ENCODE measurements at places on chromosomes 6 and 20.

DNA sequence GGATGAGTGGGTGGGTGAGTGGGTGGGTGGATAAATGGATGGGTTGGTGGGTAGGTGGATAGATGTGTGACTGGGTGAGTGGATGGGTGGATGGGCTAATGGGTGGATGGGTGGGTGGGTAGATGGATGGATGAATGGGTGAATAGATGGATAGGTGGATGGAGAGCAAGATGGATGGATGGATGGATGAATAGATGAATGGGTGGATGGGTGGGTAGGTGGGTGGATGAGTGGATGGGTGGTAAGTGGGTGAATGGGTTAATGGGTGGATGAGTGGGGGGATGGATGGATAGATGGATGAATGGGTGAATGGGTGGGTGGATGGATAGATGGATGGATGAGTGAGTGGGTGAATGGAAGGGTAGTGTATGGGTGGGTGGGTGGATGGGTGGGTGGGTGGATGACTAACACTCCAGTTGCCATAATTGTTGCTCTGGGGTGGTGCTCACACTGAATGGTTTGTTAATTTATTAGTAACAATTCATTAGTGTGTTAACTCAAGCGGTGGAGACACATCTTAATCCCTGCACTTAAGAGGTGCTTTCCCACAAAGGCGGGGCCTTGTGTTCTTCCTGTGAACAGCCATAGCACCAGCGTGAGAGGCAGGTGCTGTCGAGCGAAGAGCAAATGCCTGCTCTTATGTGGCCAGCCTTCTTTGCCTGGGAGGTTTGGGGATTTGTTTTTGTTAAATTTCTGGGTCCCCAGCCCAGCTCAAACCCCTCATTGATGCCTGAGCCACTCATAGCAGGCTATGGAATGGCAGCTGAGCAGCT is 4.9 kb upstream of the APCDD1L start:
- no peak for DNase-seq

- no peak for DNase-seq
Measured at GRCh38 chr20:22241609-22242008, 342.8 kb downstream of the FOXA2 start.

- no peak for DNase-seq
Measured at GRCh38 chr20:47231382-47232039, 125.0 kb downstream of the ZMYND8 start.

DNA sequence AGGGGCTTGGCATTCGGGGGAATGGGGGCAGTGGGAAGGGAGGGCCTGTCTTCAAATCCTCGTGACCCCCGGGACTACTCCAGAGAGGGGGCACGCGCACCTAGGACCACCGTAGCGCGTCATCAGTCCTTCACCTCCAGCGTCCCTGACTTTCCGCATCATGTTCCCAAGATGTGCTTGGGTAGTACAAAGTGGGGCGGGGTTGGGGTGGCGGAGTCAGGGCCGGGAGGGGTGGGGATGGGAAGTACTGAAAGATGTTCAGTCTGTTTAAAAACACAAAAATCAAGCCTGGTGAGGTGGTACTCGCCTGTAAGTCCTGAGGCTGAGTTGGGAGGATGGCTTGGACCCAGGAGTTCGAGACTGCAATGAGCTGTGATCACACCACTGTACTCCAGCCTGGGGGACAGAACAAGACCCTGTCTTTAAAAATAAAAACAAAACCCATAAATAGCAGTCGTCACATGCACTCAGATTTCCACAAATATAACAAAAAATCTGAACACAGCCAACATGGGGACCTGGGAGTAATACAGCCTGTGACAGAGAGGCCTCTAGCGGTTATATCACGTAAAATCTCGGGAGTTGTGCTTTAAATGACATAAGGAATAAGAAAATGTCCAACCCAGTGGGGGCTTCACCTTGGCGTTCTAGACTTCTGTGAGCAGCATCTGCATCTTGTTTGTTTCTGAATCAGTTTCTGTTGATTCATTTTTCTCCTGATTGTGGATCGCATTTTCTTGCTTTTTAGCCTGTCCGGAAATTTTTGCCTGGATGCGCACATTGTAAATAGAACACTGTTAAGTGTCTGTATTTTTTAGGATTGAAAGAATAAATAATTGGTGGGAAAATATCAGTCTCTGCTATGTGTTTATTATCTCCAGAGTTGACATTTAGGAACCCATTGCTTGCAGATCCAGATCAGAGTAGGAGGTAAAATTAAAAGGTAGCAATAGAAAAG is 698 bp upstream of the LRP11 start:
- no peak for DNase-seq

- peak; percentile 49 for DNase-seq
Measured at GRCh38 chr6:157864185-157864761, 41.2 kb downstream of the SNX9 start.

DNA sequence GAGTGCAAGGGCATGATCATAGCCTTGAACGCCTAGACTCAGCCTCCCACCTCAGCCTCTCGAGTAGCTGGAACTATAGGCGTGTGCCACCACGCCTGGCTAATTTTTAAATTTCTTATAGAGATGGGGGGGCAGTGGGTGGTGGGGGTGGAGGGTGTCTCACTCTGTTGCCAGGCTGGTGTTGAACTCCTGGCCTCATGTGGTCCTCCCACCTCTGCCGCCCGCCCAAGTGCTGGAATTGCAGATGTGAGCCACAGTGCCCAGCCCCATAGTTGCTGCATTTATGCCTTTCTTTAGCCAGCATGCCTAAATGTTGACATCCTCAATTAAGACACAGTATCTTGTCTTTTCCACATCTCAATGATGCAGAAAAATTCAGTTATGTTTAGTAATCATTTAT is 171.1 kb downstream of the ARID1B start:
- DNase-seq = no peak

DNA sequence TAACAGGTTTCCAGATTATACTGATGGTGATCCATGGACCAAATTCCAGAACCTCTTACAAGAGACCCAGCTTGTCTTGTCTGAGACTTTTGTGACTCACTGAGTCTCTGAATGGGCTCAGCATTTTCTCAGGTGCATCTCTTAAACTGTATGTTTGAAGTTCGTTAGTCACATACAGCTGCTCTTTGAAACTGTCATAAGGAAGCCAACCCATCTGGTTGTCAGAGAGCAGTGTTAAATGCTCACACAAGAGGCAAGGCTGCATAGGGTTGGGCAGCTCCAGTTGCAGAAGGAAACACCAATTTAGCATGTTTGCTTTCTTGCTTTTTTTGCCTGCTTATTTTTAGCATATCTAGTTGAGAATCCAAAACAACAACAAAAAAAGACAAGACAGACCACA is 47.1 kb downstream of the TRIM27 start:
- DNase-seq = no peak

GRCh38 chr6:81889377-81890053 is 137.0 kb upstream of the TENT5A start:
- no peak for DNase-seq

DNA sequence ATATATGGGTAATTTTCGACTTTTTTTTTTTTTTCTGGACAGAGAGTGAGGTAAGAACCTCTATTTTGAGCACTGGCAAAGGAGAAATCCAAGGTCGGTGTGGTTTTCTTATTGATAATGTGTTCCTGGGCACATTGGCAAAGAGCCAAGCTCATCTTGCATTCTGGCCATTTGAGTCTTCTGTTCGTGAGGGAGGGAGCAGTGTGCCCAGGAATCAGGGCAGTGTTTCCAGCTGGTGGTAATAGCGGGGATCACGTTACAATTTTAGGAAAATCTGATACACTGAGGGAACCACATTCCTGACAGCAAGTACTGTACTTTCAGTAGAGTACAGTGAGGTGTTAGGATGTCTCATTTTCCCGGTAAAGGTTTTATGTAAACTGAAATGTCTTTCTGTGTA is 442.3 kb upstream of the MAP3K7 start:
- no peak for DNase-seq

DNA sequence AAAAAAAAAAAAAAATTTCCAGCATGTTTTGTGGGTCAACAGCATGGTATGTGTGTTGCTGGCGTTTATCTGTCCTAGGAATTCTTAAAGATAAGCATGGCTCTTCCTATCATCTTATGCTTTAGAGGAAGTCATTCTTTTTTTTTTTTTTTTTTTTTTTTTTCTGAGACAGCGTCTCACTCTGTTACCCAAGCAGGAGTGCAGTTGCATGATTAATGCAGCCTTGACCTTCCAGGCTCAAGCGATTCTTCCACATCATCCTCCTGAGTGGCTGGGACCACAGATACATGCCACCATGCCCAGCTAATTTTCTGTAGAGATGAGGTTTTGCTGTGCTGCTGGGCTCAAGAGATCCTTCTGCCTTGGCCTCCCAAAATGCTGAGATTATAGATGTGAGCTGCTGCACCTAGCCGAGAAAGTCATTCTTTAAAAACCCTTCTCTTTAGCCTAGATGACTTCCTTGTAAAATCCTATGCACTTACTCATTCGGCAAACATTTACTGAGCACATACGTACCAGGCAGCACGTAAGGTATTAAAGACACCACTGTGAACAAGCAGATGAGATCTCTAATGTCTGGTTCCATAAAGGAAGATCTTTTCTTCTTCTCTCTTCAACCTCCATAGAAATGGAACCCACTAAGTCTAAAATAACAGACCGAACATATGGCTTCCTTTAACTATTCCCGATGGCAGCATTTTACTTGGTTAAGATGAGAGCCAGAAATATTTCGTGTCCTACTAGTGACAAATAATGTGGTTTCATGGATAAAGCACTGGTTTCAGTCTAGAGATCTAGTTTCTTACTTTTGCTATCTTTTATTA is 122.4 kb downstream of the RIN2 start:
- DNase-seq = no peak

- no peak for DNase-seq
Measured at GRCh38 chr6:75166773-75167172, 39.1 kb downstream of the COL12A1 start.

GRCh38 chr20:45358282-45359068 is 4.5 kb upstream of the SYS1 start:
- no peak for DNase-seq

DNA sequence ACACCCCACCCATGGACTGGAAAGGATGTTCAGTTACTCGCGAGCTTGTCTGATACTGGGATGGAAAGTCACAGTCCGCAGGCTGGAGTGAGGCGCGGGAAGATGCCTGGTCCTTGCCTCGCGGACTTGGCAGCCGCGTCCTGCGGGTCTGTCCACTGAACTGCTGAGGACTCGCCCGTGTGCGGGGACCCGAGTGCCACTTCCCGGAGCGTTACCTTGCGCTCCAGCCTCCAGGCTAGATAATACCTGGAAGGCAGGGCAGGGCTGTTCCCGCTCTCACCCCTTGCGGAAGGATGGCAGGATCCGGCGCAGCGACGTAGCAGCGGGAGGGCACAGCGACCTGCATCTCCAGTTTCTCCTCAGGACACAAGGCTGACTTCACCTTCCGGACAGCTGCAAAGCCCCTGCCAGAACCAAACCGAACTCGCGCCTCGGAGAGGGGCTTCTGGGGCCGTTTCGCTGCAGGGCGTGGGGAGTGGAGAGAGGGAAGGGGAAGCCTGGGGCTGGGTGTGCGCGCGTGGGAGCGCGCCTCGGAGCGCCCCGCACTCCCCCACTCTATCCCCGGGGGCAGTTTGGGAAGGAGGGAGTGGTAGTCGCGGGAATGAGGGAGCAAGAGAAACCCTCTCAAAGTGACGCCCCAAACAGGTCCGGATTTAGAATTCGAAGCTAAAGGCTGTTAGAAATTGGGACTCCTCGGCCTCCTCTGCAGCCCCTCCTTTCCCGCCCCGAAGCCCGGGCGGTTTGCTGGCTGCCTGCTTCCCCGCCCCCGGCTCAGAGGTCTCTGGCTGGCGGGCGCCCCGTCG is at the start of gene KCNQ5:
KCNQ5 (plus strand) TSS at position 774 of the 803 bp plus-strand sequence.
- DNase-seq = no peak

DNA sequence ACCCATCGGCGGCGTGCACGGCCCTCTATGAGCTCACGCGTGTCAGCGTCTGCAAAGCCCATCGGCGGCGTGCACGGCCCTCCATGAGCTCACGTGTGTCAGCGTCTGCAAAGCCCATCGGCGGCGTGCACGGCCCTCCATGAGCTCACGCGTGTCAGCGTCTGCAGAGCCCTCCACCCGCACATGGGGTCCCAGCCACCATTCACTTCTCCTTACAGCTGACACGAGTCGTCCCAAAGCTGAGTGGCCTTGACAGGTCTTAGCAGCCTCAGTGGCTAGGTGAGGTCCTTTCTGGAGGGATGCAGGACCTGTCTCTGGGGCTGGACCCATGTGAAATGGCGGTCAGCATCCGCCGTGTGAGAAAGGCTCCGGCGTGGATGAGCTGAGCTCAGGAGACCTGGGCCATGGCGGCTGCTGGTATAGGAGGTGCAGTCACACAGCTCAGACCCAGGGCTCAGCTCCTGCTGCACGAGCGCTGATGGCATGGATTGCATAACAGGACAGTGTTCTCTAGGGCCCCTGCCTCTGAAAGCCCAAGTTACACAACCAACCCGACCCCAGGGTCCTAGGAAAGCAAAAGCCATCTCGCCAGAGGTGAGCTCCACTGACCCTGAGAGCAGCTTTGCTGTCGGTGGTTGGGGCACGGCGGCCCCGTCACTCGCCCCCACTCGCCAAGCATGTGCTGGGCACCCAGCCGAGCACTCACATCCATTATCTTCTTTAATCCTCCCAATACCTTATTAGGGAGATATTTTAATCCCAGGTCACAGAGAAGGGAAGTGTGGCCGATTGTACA is 38.9 kb downstream of the DLL1 start:
- no peak for DNase-seq

DNA sequence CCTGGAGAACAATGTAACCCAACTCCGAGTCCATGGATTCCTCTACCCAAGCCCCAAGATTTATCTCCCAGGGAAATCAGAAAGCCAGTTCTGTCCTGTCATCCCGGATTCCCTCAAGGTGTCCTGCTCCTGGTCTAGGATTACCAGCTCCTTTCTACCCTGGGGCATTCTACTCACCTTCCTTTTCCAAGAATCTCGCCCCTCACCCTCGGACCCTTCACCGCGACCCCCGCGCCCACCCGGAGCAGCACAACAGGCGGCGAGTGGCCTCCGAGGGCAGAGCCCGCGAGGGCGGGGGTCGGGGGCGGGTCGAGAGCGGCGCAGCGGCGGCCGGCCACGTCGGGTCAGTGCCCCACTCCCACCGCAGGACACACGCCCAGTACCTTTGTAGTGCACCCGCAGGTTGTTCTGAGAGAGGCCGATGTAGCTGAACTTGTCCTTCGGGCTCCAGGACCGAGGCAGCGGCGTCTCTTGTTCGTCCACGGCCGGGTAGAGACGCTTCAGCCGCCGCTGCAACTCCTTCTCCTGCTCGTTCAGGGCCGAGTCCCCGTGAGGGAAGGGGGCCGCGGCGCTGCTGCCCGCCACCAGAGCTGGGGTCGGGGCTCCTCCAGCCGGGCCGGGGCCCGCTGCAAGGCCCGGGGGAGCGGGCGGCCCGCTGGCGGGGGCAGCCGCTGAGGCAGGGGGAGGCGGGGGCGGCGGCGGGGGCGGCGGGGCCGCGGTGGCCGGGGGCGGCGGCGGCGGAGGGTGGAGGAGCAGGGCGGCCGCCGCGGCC is 897 bp downstream of the RANBP9 start:
- DNase-seq = peak; percentile 63

- no peak for DNase-seq
Measured at GRCh38 chr6:24966381-24966780, 30.6 kb upstream of the RIPOR2 start.

GRCh38 chr6:28207510-28208110 is 17.5 kb upstream of the ZSCAN9 start:
- peak; percentile 42 for DNase-seq

GRCh38 chr6:163311830-163312229 is 102.7 kb upstream of the QKI start:
- no peak for DNase-seq
